Fibroblast of lung (primary cell): ENCODE measurements at places on chromosomes 6 and 20. TPM values are rescaled to one million over a fixed set of nuclear protein-coding genes. Genes with fewer than 3 reads are reported as not detected.

The TRIM10 gene
- not detected in 2 replicates for polyA plus RNA-seq

The PRR18 gene
- 0.01 TPM in 1 of 2 replicates, not detected in the other for polyA plus RNA-seq

The TRIM31 gene
- not detected in 2 replicates for polyA plus RNA-seq

The AIF1 gene
- polyA plus RNA-seq = not detected in 2 replicates

DNA sequence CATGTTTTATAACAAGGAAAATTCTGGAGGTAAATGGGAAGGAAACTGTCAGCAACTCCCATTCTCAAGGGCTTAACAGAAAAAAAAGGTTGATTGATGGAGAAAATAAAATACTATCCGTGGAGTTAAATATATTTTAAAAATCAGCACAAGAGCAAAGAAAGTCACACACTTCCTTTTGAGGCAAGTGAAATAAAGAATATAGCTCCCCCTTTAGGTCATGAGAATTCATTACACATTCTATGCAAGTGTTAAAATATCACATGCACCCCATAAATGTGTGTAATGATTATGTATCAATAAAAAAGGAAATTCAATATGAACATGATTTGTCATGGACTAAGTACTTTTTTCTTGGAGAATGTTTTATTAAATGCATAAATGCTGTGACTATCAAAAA is 349.2 kb downstream of the TPBG start:
- DNase-seq = peak; percentile 5

DNA sequence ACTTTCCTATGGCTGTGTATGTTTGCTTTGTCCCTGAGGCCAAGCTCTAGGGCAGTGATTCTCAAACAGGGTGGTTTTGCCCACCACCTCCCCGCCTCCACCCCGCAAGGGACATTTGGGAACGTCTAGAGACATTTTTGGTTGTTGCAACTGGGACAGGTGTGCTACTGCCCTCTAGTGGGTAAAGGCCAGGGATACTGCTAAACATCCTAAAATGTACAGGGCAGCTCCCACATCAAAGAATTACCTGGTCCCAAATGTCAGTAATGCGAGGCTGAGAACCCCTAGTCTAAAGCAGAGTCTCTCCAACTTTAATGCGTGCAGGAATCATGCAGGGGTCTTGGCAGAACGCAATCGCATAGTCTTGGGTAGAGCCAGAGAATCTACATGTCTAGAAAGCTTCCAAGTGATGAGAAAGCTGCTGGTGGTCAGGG is 5.1 kb downstream of the KCNS1 start:
- DNase-seq = peak; percentile 45

DNA sequence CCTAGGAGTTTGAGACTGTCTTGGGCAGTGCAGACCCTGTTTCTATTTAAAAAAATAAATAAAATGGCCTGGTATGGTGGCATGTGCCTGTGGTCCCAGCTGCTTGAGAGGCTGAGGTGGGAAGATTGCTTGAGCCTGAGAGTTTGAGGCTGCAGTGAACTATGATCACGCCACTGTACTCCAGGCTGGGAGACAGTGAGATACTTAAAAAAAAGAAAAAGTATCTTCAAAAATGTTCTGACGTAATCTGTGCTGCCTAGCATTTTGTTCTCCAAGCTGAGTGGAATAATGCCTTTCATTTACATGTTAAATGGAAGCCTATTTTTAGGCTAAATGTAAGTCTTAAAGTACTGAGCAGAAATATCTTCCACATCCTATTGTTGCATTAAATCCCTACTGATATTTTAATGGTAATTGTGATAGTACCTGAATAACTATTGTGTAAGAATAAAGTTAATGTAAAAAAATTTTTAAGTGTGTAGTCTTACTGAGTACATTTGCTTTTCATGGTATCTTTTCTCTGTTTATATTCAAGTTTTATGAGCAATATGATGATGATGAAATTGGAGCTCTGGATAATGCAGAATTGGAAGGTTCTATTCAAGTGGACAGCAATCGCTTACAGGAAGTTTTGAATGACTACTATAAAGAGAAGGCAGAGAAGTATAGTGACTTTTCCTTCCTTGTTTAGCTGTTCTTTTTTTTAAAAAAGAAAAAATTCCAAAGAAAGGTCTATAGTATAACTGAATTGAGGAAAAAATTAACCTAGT is 4.2 kb upstream of the ZC2HC1B start:
- no peak for DNase-seq

DNA sequence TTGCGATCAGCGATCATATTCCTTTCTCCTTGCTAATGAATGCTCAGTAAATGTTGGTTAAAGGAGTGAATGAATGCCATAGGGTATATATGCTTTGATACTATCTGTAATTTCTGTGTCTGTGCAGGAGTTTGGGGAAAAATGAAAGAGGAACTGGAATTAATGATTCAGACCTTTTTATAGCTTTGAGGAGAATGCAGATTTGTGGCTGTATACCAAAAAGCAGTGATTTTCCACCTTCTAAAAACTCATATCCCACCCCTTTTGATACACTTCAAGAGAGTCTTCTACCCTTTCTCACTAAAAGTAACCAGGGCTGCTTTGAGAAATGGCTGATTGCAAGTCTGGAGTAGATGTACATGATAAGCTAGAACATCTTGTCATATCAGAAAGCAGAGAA is 26.6 kb upstream of the SUMO4 start:
- no peak for DNase-seq

DNA sequence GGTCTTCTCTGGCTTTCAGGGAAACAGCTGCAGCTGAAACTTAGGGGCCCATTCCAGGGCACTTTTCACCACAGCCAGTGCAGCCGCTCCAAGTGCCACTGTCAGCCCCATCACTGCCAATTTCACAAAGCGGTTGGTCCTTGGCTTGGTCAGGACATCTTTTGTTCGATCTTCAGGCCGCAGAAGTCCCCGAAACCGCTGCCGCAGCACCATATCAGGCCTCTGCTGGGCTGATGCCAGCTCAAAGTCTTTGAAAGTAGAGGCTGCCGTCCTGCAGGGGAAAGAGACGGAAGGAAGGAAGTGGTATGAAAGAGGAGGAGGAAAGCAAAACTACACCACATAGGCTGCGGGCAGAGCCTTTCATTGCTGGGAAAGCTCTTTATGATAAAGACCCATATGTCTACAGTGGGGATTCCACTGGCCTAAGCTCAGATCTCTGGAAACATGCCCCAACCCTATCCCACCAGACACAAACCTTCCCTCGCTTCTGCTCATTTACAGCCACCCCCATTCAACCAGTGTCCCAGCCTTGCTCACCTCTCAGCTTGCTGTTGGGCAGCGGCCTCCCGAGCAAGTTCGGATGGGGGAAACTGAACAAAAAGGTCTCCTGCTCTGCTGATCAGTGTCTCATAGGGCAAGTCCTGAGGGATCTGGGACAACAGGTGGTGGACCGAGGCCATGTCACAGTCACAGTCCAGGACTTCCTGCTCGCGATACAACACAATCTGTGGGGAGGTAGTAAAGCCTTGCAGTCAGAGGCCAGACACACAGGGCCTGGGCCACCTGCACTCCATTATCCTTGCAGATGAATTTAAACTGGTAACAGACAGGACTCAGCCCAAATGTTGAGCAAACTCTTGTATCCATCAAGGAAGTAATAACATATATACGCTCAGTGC is 23.5 kb downstream of the TBC1D20 start:
- DNase-seq = no peak

- no peak for DNase-seq
These were observed 25.7 kb downstream of the HMGN3 start for GRCh38 chr6:79208816-79209215.

DNA sequence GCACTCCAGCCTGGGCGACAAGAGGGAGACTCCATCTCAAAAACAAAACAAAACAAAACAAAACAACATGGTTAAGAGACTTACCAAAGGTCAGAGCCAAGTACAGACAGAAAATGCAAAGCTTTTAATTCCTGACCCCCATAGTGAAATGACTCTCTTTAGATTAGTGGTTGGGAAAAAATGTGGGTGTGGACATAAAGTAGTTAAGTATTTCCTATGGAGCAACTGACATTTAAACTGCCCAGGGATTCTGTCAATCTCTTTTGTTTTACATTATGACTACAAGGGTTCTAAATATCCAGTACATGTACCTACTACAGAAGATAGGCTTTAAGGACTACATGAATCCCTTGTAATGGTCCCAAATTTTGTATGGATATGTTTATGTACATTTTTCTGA is 75.1 kb downstream of the IRAK1BP1 start:
- no peak for DNase-seq
